M059J (cell line): ENCODE measurements at places on chromosomes 4 and X.
A peak's percentile ranks its signal among the peaks of the same experiment; 100 is the strongest.

DNA sequence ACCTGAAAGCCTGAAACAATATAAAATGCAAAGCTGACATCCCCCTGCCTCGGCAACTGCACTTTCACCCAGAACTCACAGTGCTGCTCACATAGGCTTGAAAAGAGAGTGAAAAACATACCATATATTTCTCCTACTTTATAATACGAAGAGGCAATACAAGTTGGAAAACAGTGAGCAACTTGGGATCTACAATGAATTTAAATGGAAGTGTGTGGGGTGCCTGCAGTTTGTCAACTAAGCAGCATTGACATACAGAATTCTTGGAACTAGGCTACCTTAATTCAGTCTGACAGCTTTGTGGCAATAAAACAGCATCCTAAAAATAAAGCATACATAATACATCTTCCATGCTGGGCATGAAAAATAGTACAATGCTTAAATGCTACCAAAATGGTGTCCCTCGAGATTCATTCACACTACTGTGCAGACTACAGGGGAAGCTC is 8.0 kb downstream of the GASK1B start:
- DNase-seq, result no peak

DNA sequence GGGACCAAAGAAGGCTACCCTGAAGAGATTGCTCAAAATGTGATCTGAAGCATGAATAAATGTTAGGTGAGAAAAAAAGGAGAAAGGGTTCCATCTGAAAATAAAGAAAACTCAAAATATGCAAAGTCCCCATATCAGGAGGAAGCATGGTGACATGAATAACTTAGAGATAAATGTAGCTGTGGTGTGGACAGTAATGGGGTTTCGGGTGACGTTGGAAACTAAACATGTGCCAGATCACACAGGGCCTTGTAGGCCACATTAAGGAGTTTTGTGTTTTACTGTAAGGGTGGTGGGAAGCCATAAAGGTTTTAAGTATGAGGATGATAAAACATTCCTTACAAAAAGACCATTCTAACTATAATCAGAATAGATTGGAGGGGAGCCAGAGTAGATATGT is 40.3 kb upstream of the ACSL4 start:
- no peak for DNase-seq

- DNase-seq, result peak; percentile 7
These were observed 247.4 kb downstream of the ADGRA3 start for GRCh38 chr4:22268350-22269025.

GRCh38 chr4:69523385-69524132 is 27.9 kb upstream of the UGT2B4 start:
- DNase-seq, result peak; percentile 12

- DNase-seq, result no peak
These were observed 199.4 kb upstream of the CENPE start for GRCh38 chr4:103397541-103397940.

GRCh38 chr4:169164669-169165415 is 105.9 kb downstream of the SH3RF1 start:
- peak; percentile 74 for DNase-seq

GRCh38 chr4:88158489-88159228 is at the start of gene ABCG2:
ABCG2 (minus strand) TSS chr4:88158639; CDS start chr4:88139995, 18,644 bp downstream.
- DNase-seq, result peak; percentile 34

- DNase-seq, result no peak
These were observed 10.5 kb upstream of the PAQR3 start for GRCh38 chr4:78949735-78950134.

- no peak for DNase-seq
These were observed 959 bp downstream of the SMPX start for GRCh38 chrX:21756785-21757529.

GRCh38 chr4:65391382-65391781 is 278.9 kb downstream of the EPHA5 start:
- no peak for DNase-seq

- peak; percentile 24 for DNase-seq
These were observed 603.2 kb downstream of the STIM2 start for GRCh38 chr4:27463816-27464215.

GRCh38 chrX:137569470-137569891 is 3.6 kb downstream of the ZIC3 start:
- DNase-seq, result no peak

- DNase-seq, result no peak
These were observed 71.4 kb downstream of the FBXO8 start for GRCh38 chr4:174212061-174212460.

GRCh38 chr4:1765409-1766072 is 27.6 kb upstream of the FGFR3 start:
- DNase-seq, result no peak

DNA sequence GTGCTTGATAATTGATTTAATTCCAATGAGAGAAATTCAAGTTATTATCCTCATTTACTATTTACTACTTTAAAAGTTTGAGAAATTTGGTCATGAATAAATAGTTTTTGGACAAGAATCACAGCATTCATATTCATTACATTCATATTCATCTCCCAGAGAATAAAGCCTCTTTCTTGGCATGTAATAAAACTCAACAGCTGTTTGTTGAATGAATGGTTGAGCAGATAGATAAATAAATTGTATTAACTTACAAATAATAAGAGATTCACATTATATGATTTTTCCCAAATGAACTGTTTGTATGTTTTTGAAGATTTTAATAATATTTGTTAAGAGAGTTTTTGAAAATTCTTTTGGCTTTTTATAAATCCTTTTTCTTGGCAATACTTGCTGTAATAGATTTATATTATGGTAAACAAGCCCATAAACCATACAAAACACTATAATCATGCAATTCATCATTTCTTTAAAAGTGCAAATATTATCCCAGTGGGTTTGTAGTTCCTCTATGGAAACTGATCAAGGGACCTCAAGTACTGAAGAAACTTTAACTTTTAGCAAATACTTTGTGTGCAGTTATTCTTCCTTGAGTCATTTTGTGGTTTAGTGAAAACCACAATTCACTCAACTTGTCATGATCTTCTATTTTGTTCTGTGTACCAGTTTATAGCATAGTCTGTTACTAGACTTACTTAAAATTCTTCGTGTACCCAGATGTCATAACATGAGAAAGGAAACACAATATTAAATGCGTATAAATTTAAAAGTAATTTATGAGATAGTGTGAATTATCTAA is 371.8 kb downstream of the ADGRL3 start:
- peak; percentile 3 for DNase-seq

- DNase-seq, result no peak
These were observed 645 bp upstream of the OPHN1 start for GRCh38 chrX:68433981-68434299.

- DNase-seq, result peak; percentile 45
These were observed 1.0 kb upstream of the ANKRD17 start for GRCh38 chr4:73259571-73260090.

- DNase-seq, result peak; percentile 38
These were observed 6.7 kb downstream of the BBS12 start for GRCh38 chr4:122739174-122739573.

- DNase-seq, result peak; percentile 44
These were observed 183.4 kb downstream of the KIT start for GRCh38 chr4:54840992-54841768.

- DNase-seq, result peak; percentile 6
These were observed 34.6 kb downstream of the PPP2R2C start for GRCh38 chr4:6437826-6438238.

- no peak for DNase-seq
These were observed 49.5 kb downstream of the HELQ start for GRCh38 chr4:83405844-83406816.

DNA sequence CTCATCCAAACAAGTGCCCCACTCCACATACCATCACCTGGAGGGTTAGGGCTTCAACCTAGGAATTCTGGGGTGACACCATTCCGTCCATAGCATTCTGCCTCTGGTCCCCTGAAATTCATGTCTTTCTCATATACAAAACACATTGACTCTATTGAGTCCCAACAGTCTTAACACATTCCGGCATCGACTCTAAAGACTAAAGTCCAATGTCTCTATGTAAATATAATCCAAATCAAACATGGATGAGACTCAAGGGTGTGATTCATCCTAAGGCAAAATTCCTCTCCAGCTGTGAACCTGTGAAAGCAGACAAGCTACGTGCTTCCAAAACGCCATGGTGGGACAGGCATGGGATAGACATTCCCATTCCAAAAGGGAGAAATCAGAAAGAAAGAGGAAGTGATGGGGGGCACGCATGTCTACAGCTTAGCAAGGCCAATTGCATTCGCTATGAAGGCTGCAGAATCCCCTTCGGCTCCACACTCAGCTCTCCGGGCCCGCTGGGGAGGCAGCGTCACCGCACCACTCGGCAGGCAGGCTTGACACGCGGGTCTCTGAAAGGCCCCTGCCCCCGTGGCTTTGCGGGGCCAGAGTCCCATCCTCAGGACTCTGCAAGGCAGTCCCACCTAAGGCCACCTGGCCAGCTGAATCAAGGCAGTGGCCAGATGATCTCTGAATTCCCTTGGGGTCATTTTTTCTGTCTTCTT is 53.2 kb downstream of the ADRA2C start:
- no peak for DNase-seq

GRCh38 chr4:19992471-19993093 is 259.1 kb upstream of the SLIT2 start:
- DNase-seq, result no peak

DNA sequence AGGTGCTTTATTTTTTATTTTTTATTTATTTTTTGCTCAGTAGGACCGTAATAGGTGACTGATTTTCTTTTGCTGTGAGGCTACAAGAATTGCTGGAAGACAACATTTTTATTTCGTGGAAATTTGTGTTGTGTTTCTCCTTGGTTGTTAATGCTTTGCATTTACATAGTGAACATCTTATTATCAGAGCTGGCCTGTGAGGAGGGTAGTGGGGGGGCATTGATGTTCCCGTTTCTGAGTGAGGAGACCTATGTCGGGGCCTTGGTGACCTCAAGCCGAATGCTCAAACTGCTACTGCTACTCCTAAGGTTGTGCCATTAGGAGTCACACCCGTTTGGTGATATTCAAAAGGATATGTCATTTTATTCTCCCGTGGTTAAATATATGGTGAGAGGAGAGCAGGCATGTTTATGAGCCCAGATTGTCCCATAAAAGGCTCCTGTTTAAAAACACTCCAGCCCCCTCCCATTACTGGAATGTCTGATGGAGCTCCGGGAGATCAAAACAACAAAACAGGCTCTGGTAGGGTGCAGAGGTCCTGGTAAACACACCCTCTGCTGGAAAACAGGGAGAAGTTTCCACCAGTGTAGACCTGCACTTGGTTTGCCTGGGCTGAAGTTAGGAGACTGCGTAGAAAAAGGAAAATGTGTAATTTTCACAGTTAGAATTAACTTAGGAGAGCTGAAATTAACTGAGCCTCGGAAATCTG is 5.6 kb downstream of the PDGFRA start:
- no peak for DNase-seq

DNA sequence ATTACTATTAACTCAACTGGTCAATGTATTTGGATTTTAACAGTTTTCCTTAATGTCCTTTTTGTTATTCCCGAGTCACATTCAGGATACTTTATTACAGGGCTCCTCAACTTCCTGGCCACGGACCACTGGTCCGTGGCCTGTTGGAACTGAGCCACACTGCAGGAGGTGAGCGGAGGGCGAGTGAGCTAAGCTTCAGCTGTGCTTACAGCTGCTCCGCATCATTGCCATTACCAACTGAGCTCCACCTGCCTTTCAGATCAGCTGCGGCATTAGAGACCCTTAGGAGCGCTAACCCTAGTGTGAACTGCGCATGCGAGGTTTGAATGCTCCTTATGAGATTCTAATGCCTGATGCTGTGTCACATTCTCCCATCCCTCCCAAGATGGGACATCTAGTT is 591.7 kb downstream of the CCSER1 start:
- DNase-seq, result no peak

DNA sequence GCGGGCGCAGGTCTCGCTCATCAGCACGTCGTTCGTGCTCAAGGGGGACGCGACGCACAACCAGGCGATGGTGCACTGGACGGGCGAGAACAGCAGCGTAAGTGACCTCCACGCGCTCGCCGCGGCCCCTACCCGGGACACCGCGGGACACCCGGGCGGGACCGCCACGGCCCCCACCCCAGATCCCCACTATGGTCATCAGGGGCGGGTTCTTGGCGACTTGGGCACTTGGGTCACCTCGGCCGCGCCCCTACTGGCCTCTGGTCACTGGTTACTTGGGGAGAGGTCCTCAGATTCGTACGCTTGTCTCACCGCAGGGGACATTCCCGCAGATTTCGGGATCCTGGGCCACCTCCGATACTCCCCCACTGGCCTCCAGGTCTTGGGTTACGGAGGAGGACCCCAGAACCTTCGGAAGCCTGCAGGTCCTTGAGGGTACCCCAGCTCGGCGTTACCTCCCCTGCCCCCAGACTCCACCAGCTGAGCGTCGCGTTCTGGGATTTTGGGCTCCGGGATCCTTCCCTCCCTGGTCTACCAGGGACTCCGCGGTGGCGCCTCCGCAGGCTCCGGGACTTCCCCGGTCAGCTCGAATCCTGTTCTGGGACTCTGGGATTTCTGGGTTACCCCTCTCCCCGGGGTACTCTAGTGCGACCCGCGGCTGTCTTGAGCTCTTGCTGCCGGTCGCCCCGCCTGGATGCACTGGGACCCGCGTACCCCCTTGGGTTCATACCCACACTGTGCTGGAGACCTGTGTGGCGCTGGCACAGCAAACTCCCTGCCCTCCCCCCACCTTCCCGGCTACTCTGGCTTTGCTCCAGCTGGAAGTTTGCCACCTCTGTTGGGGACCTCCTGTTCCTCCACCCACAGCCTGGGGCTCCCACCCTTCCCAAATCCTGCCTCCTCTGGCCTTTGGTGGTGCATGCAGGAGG is 956 bp downstream of the SORCS2 start:
- no peak for DNase-seq

DNA sequence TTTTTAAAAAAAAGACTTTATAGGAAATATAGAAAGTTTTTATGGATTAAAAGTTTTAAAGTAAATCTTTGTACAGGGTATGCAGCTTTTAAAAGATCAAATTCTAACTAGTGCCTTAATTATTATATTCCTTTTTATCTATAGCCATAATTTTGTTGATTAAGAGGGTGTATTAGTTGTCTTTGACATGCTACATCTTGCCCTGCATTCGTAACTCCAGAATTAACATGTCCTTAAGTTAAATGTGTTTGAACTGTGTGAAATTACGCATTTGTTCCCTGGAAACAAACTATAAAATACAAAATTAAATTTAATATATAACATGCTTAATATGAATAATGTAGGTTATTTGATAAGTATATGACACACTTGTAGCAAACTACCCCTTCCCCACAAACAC is 66.3 kb downstream of the PTPN13 start:
- DNase-seq, result no peak

- peak; percentile 48 for DNase-seq
These were observed 60.4 kb downstream of the SHROOM2 start for GRCh38 chrX:9846631-9847030.

DNA sequence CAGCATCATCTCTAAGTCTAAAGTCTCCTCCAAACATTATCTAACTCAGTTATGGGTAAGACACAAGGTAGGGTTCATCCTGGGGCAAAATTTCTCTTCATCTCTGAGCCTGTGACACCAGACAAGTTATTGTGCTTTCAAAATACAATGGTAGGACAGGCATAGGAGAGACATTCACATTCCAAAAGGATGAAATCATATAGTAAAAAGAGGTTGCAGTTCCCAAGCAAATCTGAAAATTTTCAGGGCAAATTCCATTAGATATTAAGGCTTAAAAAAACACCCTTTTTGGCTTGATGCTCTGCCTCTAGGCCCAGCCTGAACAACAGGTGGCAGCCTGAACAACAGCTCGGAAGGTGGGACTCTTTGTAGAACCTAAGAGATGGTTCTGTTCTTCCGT is 448.3 kb upstream of the SLIT2 start:
- peak; percentile 56 for DNase-seq
